Ascending aorta (tissue), 2 donors: ENCODE measurements at places on chromosomes 1 and 21. TPM values are rescaled to one million over a fixed set of nuclear protein-coding genes. Genes with fewer than 3 reads are reported as not detected.

DNA sequence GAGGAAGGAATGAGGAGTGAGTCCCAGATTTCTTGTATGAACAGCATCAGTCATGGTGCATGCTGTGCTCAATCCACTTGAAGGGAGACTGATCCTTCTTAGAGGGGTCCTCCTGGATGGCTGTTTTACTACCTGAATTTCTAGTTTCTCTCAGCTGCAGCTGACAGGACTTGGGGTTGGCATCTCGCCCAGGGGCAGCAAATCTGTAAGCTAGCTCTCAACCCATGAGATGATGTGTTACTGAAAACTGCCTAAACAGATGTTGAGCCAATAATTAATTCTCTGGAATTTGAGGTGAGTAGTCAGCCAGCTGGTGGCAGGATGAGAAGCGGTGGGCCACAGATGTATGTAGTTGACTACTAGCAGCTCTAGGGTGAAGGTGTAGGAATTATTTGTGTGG lies 19.6 kb downstream of the BACH1 start:
- no peak for DNase-seq

GRCh38 chr1:117582451-117582850 lies 23.4 kb upstream of the TENT5C start:
- no peak for DNase-seq

GRCh38 chr21:31514598-31514997 lies 144.9 kb upstream of the SOD1 start:
- DNase-seq, result no peak

- DNase-seq, result no peak
Observed at GRCh38 chr1:22123071-22123390, 19.9 kb downstream of the WNT4 start.

DNA sequence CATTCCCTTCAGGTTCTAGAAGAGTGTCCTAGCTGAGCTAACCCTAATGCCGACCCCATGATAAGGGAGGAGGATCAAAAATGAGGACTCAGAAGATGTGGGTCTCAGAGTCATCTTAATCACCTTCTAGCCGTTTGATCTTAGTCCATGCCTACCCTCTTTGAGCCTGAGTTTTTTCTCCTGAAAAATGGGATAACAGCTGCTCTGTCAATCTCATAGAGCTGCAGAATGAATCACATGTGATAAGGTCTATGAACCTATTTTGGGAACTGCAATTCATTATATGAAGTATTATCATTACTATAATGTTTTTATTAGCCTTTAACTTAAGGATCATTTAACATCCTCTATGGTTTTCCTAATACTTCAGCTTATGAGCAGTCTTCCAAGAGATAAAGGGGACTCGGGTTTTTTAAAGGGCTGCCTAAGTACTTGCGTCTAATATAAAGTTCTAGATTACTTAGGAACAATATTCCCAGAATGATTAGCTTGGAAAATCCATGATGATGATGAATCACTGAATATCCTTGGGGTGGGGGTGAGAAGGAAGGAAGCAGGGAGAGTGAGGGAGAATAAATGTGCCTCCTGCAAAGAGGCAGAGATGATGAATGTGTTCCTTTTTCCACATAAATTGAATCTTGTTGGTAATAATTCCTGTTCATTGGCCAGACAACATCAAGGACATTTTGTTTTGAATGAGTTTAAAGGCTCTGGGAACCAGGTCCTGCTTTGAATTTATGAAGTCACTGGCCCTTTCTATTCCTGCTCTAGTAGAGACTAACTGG lies 66.8 kb downstream of the COLGALT2 start:
- DNase-seq, result no peak

The PDZK1IP1 gene
- total RNA-seq, result not detected

GRCh38 chr1:113211467-113211866 lies 138.5 kb downstream of the LRIG2 start:
- DNase-seq, result no peak
